ENCODE measurements at places on chromosomes 11 and 22.

DNA sequence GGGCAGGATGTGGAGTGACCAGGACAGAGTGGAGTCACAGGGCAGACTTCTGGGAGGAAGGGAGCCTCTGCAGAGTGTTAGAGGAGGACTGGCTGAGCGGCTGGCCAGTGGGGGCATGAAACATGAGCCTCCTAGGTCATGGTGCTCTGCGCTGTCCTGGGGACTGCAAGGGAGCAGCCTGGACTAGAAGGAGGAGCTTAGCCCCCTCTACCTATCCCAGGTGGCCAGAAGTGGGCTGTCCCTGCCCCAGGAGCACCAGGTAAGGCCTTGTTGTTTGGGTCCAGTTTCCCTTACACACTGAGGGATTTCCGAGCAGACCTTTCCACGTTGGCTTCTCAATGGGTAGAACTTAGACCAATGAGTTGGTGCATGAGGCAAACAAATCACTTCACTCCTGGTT, 7.4 kb downstream of the PKNOX2 start:
- no peak for DNase-seq

DNA sequence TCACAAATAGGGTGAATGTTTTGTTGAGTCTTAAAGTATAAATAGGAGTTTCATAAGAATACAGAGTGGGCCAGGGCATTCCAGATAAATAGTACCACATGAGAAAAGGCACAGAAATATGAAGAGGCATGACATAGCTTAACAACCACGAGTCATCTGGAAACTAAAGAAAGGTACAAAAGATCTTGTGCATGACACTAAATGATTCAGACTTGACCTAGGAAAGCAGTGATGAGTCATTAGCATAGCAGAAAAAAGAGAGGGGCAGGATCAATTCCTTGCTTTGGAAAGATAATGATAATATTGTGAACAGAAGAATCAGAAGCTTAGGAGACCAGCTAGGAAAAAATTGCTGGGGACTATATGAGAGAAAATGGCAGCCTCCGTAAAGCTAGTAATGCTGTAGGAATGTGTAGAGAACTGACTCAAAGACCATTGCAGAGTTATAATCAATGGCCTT, 47.6 kb upstream of the FIBIN start:
- DNase-seq = peak; percentile 75

GRCh38 chr11:57479911-57480310, 19.6 kb downstream of the RTN4RL2 start:
- DNase-seq = no peak

DNA sequence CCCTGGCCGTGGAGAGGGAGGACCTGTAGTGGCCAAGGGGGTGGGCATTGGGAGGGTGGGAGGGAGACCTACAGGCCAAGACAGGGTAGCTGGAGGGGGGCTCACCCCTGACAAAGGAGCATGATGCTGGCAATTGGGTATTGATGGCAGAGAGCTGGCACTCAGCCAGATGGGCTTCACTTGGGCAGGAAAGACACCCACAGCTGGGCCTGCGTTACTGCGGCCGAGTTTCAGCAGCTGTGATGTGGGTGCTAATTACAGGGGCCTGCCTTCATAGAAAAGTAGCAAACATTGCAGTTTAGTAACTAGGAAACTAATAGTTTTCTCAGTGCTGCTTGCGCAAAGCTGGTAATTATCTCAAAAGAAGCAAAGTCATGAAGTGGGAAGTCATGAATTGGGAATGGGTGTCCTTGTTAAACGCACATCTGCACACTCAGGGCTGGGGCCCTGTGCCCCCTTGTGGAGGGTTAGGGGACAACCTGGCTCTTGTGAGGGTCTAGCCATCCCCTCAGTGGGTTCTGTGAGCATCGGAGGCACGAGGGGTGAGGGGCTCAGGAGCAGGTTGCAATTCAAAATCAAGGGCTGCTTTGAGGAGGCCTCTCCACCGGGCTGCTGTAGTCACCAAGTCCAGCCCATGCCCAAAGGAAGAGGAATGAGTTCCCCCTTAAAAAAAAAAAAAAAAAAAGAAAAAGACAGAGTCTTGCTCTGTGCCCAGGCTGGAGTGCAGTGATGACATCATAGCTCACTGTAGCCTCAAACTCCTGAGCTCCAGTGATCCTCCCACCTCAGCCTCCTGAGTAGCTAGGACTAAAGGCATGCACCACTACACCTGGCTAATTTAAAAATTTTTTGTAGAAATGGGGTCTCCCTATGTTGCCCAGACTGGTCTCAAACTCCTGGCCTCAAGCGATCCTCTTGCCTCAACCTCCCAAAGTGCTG, 24.4 kb upstream of the TXNRD2 start:
- no peak for DNase-seq

GRCh38 chr11:133606124-133606523, 73.8 kb upstream of the OPCML start:
- no peak for DNase-seq

- DNase-seq = peak; percentile 82
Observed at GRCh38 chr11:73177778-73178539, 35.8 kb upstream of the FCHSD2 start.
